ENCODE measurements at places on chromosomes 2 and 18.
A peak's percentile ranks its signal among the peaks of the same experiment; 100 is the strongest.

- H3K27me3 ChIP-seq, result no peaks in the 10 kb centered on the region
- no peaks in the 10 kb centered on the region for H3K4me1 ChIP-seq
- H3K27ac ChIP-seq, result no peak overlapping the region
- DNase-seq, result peak; percentile 43
- H3K36me3 ChIP-seq, result no peaks in the 10 kb centered on the region
Observed at GRCh38 chr2:157107877-157108276, 149.6 kb upstream of the GALNT5 start.

- DNase-seq, result peak; percentile 48
- no peak overlapping the region for H3K4me3 ChIP-seq
Observed at GRCh38 chr2:19786408-19787058, 115.2 kb downstream of the TTC32 start.

GRCh38 chr2:184847331-184847730, 249.0 kb downstream of the ZNF804A start:
- H3K27ac ChIP-seq, result no peak overlapping the region
- no peaks in the 10 kb centered on the region for H3K27me3 ChIP-seq

GRCh38 chr18:789397-789796, 22.6 kb downstream of the YES1 start:
- no peaks in the 10 kb centered on the region for H3K27me3 ChIP-seq
- no peak overlapping the region for H3K27ac ChIP-seq

DNA sequence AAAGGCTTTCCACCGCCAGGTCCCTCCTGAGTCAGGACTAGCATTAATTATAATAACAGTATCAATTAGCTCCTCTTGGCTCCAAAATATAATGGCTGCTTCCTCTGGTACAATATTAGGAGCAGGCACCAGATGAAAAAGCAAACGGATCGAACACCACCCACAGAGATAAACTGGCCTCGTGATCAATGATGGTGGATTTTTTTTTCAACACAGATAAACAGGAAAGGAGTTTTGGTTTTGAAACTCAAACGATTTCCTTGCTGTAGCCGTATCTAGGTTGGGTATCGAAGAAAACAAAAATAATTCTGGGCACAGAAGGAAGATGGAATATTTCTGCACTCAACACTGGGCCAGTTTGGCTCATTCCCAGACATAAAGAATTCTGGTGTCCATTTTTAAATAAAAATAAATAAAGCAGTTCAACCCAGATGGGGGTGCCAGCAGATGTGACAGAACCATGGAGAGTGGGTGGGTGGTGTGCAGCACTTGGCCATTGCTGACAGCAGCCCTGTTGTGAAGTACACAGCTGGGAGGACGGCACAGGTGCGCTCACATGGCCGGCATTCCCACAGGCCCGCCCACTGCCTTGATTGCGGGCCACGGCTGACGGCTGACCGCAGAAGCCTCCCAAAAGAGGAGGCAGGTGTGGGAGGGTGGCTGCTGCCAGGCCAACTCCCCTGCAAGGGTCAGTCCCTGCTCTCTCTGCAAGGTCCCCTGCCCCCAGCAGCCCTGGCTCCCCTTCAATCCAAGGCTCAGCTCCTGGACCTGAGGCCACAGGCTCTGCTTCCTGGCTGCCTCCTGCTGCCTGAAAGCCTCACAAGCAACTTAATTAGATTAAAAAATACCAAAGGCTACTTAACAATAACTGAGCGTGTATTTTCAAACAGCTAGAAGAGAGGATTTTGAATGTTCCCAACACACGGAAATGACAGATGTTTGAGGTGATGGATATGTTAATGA, 351.9 kb upstream of the ID2 start:
- H3K27ac ChIP-seq, result no peak overlapping the region
- no peak overlapping the region for H3K4me3 ChIP-seq
- H3K4me1 ChIP-seq, result no peaks in the 10 kb centered on the region

- peaks cover 22% of the 10 kb centered on the region for H3K4me1 ChIP-seq
- H3K27me3 ChIP-seq, result no peaks in the 10 kb centered on the region
- H3K4me3 ChIP-seq, result peak overlapping the region; percentile 99
- DNase-seq, result peak; percentile 53
Observed at GRCh38 chr2:152715854-152716428, 1.3 kb downstream of the PRPF40A start.

DNA sequence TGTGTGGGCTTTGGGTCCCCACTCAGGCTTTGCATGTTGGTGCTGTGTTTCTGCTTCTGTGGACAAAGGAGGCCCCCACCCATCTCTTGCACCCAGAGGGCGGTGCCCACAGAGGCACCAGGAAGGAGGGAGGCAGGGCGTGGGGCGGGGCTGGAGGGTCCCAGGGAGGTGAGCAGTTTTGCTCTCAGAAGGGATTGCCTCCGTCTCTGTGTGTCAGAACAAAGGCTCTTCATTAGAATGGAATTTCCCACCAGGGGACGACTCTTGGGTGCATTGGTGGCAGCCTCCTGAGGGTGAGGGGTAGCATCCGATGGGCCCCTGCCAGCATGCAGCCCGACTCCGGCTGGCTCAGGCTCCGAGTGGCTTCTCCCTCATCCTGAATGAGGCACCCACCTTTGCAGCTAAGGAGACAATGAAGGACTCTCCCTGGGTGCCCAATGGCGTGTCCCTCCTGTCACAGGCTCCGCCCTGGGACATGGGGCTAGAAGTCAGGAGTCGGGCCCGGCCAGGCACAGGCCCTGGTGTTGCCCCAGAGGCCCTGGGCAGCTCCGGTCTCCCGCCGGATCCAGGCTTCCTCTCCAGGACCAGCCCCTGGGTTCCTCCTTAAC, 7.0 kb upstream of the ERFE start:
- H3K27me3 ChIP-seq, result no peaks in the 10 kb centered on the region
- no peak overlapping the region for H3K4me3 ChIP-seq
- no peaks in the 10 kb centered on the region for H3K4me1 ChIP-seq
- no peak for DNase-seq
- no peaks in the 10 kb centered on the region for H3K36me3 ChIP-seq
- H3K27ac ChIP-seq, result no peak overlapping the region

DNA sequence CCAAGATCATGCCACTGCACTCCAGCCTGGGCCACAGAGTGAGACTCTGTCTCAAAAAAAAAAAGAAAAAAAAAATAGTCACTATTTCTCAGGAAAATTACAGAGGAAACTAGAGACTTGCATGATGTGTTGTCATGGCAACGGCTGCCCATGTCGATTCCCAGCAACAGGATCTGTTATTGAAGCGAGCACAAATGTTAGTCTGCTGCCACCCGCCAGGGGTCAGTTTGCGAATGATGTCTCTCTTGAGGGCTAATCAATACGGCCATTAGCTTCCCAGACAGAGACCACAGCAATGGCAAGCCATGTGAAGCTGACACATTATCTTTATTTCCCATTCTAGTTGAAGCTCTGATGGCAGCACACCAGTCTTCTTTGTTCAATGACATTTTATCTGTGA, 32.4 kb upstream of the ACYP2 start:
- no peak overlapping the region for H3K4me3 ChIP-seq
- no peaks in the 10 kb centered on the region for H3K36me3 ChIP-seq
- no peak for DNase-seq
- H3K27me3 ChIP-seq, result no peaks in the 10 kb centered on the region

DNA sequence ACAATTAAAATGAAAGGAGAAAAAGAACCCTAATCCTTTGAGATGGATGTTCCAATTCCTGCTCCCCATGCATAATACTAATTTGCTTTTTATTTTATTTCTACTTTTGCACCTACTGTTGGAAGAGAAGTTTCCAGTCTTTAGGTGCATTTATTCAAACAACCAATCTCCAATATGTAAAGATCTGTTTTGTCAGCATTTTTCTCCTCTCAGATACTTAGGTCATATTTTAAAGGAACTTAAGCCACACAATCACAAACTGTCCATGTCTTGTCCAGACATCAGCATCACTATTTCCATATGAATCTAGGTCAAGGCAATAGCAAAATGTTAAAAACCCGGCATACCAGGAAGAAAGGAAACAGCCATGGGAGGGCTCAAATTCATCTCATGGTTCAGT, 1023.2 kb downstream of the BCL11A start:
- DNase-seq, result no peak
- H3K36me3 ChIP-seq, result no peaks in the 10 kb centered on the region
- no peak overlapping the region for H3K27ac ChIP-seq
- no peaks in the 10 kb centered on the region for H3K4me1 ChIP-seq
- H3K27me3 ChIP-seq, result peaks cover 19% of the 10 kb centered on the region

DNA sequence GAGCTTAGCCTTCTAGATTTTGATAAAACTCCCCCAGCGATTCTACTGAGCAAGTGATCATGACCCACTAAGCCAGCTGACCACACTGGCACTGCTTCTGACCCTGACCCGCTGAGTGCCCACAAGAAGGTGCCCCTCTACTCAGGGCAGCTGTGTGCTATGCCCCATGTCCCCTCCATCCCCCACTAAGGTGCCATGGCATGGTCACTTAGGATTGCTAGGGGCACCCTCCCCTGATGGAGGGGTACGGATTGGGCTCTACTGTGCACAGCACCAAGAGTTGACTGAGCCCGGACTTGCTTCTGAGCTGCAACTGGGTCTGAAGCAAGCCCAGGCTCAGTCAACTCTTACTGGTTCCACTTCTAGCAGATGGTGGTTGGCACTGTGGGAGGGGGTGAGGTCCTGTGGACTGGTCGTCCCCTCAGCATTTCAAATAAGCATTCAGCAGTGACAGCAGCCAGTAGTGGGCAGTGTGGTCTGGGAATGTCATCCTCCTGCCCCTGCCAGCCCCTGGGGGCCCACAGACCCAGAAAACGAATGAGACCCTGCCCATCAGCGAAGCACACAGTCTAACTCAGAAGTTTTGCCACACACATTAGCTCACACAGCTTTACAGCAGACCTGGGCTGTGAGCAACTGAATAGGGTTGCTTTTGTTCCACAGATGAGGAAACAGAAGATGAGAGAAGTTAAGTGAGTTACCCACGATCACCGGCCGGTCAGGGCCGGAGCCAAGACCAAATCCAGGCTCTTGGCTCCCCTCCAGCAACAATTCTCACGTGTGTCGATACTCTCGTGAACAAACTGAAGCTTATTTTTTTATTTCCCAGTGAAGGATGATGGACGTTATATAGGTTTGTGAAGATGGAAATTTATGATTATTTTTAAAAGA, 52.1 kb upstream of the FOSL2 start:
- no peak overlapping the region for H3K4me3 ChIP-seq
- DNase-seq, result no peak
- no peaks in the 10 kb centered on the region for H3K27me3 ChIP-seq
- no peak overlapping the region for H3K27ac ChIP-seq

DNA sequence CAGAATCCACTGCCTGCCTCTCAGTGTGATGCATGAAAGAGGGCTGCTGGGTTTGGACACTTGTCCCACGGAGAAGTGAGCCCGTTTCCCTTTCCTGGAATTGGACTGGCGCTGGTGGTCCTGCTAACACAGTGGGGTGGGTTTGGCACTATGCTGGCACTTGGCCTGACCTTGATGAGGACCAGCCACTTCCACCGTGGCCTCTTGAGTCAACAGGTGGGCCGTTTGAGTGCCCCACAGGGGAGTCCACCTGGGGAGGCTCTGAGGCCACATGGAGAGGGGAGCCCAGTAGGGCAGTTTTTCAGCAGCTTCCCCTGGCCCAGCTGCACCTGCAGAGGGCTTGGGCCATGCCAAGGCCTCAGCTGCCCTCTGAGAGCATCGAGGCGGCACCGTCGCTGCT, 56.5 kb downstream of the MBP start:
- no peaks in the 10 kb centered on the region for H3K36me3 ChIP-seq
- DNase-seq, result no peak
- H3K27ac ChIP-seq, result no peak overlapping the region
- no peak overlapping the region for H3K4me3 ChIP-seq
- peaks cover 28% of the 10 kb centered on the region for H3K4me1 ChIP-seq
- no peaks in the 10 kb centered on the region for H3K27me3 ChIP-seq

GRCh38 chr2:220695397-220696279, 876.5 kb downstream of the EPHA4 start:
- DNase-seq, result no peak
- no peaks in the 10 kb centered on the region for H3K27me3 ChIP-seq
- peaks cover 10% of the 10 kb centered on the region for H3K4me1 ChIP-seq
- no peaks in the 10 kb centered on the region for H3K36me3 ChIP-seq

DNA sequence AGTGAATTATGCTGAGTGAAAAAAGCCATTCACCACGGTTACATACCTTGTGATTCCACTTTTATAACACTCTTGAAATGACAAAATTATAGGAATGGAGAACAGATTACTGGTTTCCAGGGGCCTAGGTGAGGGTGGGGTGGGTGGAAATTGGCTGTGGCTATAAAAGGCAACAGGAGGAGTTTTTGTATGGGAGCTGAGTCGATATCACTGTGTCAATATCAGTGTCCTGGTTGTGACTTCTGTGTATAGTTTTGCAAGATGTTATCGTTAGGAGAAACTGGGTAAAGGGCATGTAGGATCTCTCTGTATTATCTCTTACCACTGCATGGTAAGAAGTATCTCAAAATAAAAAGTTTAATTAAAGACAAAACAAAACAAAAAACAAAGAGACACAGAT, 84.3 kb downstream of the EDAR start:
- H3K27me3 ChIP-seq, result no peaks in the 10 kb centered on the region
- H3K27ac ChIP-seq, result no peak overlapping the region
- DNase-seq, result no peak
- peaks cover 6% of the 10 kb centered on the region for H3K4me1 ChIP-seq

GRCh38 chr2:140863713-140864112, 1267.1 kb downstream of the LRP1B start:
- no peak overlapping the region for H3K4me3 ChIP-seq
- H3K27me3 ChIP-seq, result no peaks in the 10 kb centered on the region
- no peaks in the 10 kb centered on the region for H3K36me3 ChIP-seq
- H3K4me1 ChIP-seq, result no peaks in the 10 kb centered on the region

DNA sequence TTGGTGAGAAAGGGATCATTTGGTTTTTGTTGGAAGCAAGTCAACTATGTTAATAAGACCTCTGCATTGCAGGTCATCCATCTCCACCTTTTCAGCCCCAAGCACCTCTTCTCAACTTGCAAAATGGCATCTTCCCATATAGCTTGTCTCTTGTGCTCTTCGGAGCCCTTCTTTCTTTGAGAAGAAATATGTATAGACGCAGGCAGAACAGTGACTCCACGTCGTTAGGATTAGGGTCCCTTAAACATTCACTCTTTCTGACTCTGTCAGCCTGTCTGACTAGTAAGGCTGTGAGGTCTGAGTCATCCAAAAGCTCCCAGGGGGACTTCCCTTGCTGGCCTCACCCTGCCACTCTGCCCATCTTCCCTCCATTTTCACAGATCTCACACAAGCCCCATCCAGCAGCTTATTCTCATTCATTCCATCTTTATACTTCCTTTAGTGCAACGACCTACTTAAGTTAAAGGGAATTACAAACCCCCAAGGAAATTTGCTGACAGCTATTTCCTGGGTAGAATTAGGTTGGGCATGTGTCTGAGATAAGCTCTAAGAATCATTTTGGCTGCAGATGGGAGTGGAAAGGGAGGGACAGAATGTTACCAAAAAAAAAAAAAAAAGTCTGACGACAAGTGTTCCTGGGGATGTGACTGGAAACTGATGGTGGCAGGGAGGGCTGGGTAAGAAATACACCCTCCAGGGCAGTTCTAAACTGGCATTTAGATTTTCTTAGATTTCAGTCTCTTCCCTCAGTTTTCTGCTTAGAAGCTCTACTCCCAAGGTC, 37.7 kb upstream of the MEX3C start:
- no peaks in the 10 kb centered on the region for H3K27me3 ChIP-seq
- DNase-seq, result peak; percentile 3
- no peaks in the 10 kb centered on the region for H3K4me1 ChIP-seq
- no peak overlapping the region for H3K27ac ChIP-seq

- no peak overlapping the region for H3K27ac ChIP-seq
- H3K4me3 ChIP-seq, result no peak overlapping the region
- peaks cover 13% of the 10 kb centered on the region for H3K4me1 ChIP-seq
- no peaks in the 10 kb centered on the region for H3K36me3 ChIP-seq
Observed at GRCh38 chr18:26436176-26437051, 111.9 kb downstream of the KCTD1 start.
